ENCODE measurements at places on chromosomes 7 and 10.

DNA sequence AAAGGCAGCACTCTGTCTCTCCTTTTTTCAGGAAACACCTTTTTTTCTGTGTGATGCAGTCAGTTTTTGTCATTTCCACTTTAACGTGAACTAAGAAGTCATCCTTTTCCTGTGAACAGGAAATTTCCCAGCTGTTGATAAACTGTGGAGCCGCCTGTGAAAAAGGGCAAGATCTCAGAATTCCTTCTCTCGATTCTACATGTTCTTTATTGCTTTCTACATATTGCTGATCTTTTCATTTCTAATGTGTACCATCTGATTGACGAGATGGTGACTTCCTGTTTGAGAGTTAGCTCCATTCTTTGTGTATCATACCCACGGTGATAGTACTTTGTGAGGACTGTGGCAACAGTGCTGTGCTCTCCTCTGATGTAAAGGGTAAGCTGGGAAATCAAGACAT, 50.4 kb downstream of the ADD3 start:
- no peak for DNase-seq

DNA sequence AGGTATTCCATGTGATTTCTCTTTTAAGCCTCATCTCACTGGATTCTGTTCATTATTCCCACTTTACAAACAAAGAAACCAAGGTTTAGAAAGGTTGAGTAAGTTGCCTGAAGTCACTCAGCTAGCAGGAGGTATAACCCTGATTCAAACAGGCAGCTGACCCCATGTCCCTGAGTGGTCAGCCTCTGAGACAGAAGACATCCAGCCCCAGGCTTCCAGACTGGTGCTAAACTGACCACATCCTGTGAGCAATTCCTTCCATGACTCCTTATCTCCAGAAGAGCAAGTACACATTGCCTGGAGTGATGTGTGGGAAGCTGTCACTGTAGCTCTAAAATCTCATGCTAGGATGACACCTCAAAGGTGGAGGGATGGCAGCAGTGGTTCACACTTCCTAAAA, 3.7 kb downstream of the PLPP4 start:
- DNase-seq = no peak

DNA sequence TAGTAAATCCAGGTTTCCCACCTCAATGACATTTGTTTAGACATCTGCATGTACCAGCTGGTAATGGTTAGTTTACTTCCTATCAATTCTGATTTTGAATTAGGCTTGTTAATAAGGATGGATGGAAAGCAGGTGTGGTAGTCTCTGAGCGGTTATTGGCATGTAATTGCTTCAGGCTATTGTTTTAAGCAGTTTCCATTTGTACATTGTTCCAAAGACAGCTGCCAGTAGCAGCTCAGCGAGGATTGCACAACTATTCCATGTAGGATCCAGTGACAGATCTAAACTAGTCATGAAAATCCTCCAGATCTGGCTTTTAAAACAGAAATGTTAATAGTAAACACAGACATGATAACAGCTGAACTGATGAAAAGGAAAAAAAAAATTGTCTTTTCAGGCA, 436.0 kb upstream of the ADARB2 start:
- DNase-seq = no peak

DNA sequence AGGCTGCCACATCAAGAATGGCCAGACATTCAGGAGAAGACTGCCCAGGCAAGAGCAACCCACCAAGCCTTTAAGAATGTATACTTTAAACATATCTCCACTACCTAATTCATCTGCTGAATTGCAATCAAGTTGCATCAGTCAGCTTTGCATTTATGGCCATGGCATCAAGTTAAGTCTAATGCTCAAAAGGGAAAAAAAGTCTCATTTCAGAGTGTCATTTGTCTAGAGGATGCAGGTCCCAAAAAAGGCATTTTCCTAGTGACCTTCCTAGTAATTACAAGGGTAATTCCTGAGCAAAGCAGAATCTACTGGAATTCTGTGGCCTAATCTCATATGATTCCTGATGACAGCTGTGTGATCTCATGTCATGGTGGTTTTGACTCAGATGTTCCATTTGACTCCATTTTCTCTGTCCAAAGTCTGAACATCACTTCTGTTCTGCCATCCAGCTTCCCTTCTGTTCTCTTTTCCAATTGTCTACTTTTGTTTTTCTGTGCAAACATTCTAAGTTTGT, 7.3 kb upstream of the CABCOCO1 start:
- no peak for DNase-seq

DNA sequence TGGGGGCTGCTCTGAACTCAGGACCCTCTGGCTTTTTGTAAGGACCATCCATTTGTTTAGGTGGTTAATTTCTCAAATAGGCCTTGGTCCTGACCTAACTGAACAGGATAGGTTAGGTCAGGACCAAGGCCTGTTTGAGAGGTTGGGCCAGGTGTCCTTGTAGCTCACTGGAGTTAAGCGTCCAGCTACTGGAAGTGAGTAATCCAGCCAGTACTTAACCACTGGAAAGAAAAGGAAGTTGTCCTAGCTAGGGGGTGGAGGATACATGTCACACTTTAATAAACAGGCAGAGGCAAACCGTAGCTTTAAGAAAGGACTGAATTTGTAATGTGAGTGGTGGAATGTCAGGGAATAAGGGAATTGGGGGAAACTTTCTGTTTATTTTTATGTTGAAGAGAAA, 96.0 kb downstream of the GPR85 start:
- DNase-seq = no peak

DNA sequence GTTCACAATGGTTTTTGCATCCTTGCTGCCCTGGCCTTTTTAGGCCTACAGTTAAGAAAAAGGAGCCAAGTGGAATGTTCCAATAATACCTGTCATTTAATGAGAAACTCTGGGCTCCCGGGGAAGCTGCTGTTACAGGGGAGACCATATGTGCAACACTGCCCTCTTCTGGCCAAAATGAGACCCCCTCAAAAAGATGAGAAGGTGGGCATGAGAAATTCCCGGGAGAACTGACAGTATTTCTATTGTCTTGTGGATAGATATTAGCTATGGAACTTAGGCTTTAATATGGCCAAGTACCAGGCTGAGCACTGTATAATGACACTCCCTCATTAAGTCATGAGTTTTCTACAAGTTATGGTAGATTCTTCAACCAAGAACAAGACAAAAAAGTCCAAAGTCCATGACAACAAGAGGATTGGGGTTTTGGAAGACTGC, 99.4 kb downstream of the CCDC3 start:
- DNase-seq = no peak

DNA sequence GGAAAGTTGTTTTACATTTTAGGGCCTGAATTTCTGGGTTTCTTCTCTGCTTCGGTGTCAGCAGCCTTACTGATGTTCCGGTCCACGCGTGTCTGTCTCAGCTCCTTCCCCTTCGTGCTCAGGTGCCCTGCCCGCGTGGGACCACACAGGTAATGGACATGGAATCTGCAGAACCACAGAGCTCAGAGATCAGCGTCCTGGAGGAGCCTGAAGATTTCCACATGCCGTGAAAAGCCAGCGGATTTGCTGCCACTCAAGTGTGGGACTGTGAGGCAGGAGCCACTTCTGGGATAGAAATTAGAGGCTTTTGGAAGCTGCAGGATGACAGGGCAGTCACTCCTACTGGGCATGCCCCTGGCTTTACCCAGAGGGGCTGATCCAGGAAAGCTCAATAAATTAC, 666.1 kb upstream of the FOXK1 start:
- DNase-seq = no peak

GRCh38 chr7:43906331-43907010, at the start of gene URGCP:
Gene URGCP, minus strand, starts transcription at chr7:43906596. Its CDS starts 21 bp downstream, at chr7:43906575.
- DNase-seq = peak; percentile 41

- DNase-seq = no peak
These were observed 2.6 kb downstream of the ATRNL1 start for GRCh38 chr10:115095758-115096157.

DNA sequence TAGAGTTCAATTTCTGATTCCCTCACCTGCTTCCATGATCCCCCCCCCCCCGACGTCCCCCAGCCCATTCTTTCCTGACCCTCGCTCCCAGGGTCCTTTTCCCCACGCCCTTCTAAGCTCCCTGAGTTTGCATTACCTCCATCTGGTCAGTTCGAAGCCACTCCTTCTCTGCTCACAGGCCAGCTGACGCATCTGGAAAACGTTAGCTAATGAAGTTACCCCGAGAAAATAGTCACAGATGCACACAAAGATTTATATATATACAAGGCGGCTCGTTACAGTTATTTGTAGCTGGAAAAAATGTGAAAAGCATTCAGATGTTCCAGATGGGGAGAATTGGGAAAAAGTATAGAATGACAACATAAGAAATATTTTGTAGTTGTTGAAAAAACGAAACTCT, 630.0 kb upstream of the FOXK1 start:
- no peak for DNase-seq

DNA sequence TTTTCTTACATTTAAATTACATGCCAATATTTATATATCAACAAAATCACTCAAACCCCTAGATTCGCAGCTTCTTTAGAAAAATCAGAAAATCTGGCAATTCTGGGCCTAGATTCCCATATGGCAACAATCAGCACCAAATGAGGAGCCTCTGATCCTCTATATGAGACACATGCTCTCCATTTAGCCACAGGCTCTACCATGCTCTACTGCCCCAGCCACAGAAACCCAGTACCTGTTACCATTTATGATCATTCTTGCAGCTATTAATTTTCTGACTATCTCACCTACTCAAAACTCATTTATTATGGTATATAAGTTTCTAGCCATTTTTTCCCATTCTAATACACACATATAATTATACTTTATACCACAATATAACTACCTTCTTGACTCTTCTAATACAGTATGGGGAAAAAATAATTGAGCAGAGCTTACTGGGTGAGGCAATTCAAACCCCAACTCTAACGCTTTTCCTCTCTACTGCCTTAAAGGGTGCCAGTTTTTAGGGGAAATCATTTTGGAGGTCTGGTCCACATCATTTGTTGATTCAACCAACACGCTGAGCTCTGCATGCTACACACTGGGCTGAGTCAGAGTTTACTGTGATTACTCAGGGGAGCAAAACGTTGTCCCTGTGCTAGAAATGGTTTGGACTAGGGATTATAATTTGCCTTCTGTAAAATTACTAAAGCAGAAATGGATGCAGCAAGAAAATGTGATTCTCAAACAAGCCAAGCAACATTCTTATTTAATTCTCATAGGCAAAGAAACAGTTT, 11.6 kb downstream of the PDLIM1 start:
- DNase-seq = no peak

- DNase-seq = no peak
These were observed 779 bp downstream of the NFKB2 start for GRCh38 chr10:102396317-102396650.

- DNase-seq = no peak
These were observed 124.9 kb downstream of the CYP26A1 start for GRCh38 chr10:93198401-93199131.

DNA sequence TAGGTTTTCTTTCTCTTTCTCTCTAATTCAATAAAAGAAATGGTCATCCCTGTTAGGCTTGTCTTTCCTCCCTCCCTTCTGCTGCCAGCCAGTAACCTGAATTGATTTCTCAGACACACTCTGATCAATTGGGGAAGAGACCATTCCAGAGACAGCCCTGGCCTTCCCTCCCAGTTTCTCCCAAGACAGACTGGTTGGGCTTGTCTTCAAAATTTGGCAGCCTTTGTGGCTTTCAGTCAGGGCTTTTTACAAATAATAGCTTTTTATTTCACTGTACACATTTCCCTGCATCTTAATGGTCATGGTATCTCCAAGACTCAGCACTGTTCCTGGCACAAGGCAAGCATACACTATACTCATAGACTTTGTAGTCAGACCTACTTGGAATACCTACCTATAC, 33.9 kb downstream of the BCAP29 start:
- DNase-seq = no peak

DNA sequence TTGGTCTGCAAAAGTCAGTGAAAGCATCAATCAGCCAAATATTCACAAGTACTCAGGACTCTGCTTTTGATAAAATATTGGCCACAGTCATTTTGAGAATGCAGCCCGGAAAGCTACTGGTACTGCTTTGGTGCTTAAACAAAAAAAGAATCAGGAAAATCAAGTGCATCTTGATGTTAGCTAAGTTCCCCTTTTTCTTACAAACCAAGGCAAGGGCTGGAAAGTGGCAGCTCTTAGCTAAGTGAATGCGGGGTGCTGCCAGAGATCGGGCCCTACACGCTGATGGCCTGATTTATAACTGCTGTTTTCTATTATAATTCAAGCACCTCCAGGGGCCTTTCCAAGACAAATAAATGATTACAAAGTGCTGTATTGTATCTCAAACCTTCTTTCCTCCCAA, 136.8 kb upstream of the MGMT start:
- no peak for DNase-seq

GRCh38 chr10:78964952-78965633, 103.7 kb upstream of the ZMIZ1 start:
- DNase-seq = no peak

- DNase-seq = no peak
These were observed 82.3 kb downstream of the HTR7 start for GRCh38 chr10:90775351-90776028.

DNA sequence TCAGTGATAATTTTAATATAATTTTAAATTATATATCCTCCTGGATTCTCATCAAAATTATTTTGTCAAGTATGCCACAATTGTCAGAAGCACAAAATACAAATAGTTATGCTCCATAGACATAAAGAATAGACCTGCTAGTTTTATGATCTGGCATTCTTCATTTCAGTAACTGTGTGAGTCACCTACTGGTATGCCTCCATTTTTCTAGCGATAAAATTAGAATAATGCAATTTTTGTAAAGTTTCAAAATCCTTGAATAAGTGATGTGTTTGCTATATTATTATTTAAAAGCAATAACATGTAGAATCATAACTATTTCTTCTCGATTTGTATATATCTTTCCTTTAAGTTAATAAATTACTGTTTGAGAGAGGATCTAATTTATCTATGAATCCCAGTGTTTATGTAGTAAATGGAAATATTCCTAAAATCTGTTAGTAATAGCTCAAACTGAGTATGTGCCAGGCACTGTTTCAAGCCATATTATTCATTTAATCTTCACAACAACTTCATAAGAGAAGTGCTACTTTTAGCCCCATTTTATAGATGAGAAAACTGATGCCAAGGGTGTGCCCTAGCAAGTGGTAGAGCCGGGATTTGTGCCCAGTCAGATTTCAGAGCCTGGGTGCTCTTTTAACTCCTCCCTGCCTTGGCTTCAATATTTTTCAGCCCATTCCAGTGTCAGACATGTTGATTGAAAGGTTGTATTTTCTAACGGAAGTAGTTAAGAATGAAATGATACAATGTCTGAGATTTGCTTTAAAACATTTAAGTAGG, 38.4 kb downstream of the NET1 start:
- no peak for DNase-seq

DNA sequence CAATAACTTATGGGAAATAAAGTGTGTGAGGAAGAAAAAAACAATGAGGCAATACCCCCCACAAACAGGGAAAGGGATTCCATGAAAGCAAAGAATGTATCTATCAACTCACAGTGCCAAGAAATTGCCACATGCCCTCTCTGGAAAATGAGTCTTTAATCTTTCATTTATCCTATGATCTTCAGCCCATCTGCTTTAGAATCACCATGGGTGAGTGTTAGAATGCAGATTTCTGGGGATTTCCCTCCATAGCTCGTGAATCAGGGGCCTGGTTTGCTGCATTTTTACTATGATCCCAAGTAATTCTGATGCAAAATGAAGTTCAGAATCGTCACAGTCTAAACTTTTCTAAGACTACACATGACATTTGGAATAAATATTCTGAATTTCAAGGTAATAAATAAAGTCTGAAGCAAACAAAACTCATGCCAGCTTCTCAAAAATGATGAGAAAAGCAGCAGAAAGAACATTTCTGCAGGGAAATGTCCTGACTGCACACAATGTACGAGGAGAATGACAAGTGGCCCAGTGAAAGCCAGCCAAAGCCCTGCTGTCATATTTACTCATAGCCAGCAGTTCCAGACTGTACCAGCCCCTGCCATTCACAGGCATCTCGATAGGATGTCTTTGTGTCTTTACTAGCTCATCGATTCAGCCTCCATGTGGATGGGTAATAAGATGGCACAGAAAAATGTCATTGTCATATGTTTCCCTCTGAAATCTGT, 167.1 kb downstream of the ELMO1 start:
- DNase-seq = no peak

Measured in stimulated activated CD8-positive, alpha-beta memory T cell treated with anti-CD3 and anti-CD28 coated beads, Interleukin-15, amount 100 ng/mL, for 4 hours (primary cell).